ENCODE measurements at places on chromosomes 12 and 14. TPM values are rescaled to one million over a fixed set of nuclear protein-coding genes. Genes with fewer than 3 reads are reported as not detected.

GRCh38 chr14:83251402-83251801 is 1717.7 kb upstream of the SEL1L start:
- no peaks in the 10 kb centered on the region for H3K4me1 ChIP-seq
- no peak for DNase-seq
- H3K27ac ChIP-seq = no peak overlapping the region
- H3K36me3 ChIP-seq = no peaks in the 10 kb centered on the region

GZMH gene
- not detected for total RNA-seq

XRCC3 gene
- 3.6 TPM for total RNA-seq

MIP gene
- not detected for total RNA-seq

- no peak for DNase-seq
- H3K27ac ChIP-seq = no peak overlapping the region
- no peak overlapping the region for H3K4me3 ChIP-seq
- H3K27me3 ChIP-seq = no peaks in the 10 kb centered on the region
- H3K36me3 ChIP-seq = no peaks in the 10 kb centered on the region
- H3K4me1 ChIP-seq = no peaks in the 10 kb centered on the region
Observed at GRCh38 chr12:89693639-89694202, 14.9 kb downstream of the ATP2B1 start.

DNA sequence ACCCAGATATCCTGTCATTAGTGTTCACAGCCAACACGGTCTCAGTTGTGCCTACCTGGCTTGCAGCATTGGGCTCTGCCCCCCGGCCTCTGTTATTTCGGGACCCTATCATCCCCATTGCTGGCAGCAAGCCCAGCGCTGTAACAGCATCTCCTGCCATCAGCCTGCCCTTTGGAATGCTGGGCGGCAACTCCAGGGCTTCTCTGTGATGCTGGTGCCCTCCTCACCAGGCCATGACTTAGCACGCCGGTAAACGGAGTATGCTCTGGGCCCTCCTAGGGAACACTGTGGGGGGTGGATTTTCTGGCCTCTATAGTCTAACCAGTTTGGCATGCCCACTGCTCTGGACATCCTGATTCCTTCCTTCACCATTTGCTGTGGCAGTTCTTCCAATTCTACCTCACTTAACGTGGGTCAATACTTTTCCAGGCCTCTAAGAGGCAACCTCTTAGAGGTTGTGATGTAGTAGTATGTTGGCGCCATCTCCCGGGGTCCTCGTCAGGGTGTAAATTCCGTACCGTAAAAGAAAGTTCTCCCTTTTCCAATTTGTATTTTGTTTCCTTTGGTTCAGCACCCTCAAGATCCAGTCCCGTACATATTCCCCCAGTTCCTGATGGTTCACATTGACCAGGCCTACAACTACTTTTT is 80.0 kb downstream of the SINHCAF start:
- no peaks in the 10 kb centered on the region for H3K27me3 ChIP-seq
- H3K4me3 ChIP-seq = no peak overlapping the region
- no peaks in the 10 kb centered on the region for H3K36me3 ChIP-seq
- no peak for DNase-seq
- H3K27ac ChIP-seq = no peak overlapping the region
- no peaks in the 10 kb centered on the region for H3K4me1 ChIP-seq

GRCh38 chr12:85278598-85279448 is 1.2 kb upstream of the ALX1 start:
- no peak for DNase-seq
- H3K27ac ChIP-seq = no peak overlapping the region
- H3K27me3 ChIP-seq = peaks cover 15% of the 10 kb centered on the region
- H3K36me3 ChIP-seq = no peaks in the 10 kb centered on the region
- peaks cover 15% of the 10 kb centered on the region for H3K4me1 ChIP-seq

ZNF10 gene
- 9.8 TPM for total RNA-seq

PGF gene
- 3.3 TPM for total RNA-seq

GLI1 gene
- total RNA-seq = 1.2 TPM

GRCh38 chr12:103880299-103881142 is 39.5 kb upstream of the NT5DC3 start:
- no peaks in the 10 kb centered on the region for H3K36me3 ChIP-seq
- no peaks in the 10 kb centered on the region for H3K27me3 ChIP-seq
- no peak overlapping the region for H3K4me3 ChIP-seq
- H3K27ac ChIP-seq = no peak overlapping the region

Measured in right atrium auricular region (tissue), 2 donors.